ENCODE measurements at places on chromosomes 12 and 14.

DNA sequence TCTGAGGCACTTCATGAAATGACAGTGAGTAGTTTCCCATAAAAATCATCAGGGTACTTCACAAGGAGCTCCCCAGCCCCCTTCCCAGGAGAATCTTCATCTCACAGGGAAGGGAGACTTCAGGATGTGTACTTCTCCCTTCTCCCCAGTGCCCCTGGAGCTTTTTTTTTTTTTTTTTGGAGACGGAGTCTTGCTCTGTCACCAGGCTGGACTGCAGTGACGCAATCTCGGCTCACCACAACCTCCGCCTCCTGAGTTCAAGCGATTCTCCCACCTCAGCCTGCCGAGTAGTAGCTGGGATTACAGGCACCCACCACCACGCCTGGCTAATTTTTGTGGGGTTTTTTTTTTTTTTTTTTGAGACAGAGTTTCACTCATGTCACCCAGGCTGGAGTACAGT, 10.4 kb downstream of the ITPK1 start:
- no peak for DNase-seq

GRCh38 chr14:52314595-52315354, 663 bp downstream of the PTGER2 start:
- peak; percentile 30 for DNase-seq

GRCh38 chr14:101598571-101599233, 37.4 kb downstream of the DIO3 start:
- no peak for DNase-seq

DNA sequence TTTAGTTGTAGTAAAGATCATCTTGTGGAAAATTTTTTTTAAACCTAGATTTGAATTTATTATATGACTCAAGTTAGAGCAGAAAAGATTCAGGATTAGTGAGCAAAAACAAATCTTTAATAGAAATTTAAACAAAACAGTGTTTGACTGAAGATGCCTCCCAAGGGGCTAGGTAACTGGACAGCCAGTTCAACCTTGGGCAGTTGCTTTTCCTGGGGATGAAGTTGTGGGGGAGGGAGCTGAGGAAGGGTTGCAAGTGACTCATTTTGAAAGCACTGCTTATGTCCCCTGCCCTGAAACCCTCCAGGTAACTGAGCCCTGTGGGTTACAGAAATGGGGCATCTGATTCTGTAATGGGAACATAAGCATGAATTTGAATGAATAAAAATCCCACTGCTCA, 13.1 kb downstream of the CFAP54 start:
- peak; percentile 23 for DNase-seq

DNA sequence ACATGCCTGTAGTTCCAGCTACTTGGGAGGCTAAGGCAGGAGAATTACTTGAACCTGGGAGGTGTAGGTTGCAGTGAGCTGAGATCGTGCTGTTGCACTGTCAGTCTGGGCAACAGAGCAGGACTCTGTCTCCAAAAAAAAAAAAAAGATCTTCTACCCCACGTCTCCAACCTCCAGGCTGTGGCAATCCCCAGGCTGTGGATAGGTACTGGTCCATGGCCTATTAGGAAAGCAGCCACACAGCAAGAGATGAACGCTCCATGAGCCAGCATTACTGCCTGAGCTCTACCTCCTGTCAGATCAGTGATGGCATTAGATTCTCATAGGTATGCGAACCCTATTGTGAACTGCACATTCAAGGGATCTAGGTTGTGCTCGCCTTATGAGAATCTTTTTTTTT, 6.1 kb upstream of the PTGES3 start:
- DNase-seq = no peak

DNA sequence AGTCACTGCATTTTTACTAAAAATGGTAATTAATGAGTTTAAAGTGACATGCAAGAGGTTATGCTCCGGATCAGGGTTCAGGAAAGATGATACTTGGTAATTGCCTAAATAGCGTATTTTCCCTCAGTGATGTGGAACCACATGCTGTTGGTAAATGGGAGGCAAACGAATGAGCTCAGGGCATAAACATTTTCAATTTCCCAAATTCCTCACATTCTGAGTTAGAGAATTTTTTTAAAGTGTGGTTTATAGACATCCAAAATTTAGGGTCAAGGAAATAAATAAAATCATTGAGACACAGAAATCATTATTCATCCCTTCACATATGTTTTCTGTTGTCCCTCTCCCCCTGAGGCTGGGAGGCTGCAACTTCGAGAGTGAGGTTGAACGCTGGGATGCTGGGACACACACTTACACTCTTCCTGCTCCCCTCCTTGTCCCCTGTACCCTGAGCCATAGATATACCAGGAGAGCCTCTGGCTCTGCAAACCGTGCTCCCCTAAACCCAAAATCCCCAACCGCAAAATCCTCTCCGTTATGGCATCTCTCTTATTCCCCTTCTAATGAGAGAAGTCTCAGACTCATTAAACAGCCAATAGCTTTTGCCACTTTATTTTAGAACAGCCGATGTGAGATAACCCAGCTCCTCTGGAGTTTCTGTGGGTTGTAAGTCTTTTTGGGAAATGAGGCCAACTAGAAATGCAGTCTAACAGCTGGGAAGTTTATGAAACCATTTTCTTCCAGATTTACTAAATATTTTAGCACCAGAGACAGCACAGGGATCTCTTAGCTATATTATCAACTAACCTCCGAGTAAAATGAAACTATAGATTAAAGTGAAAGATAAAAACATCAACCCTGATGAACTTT, 21.4 kb upstream of the ADGRD1 start:
- DNase-seq = no peak

DNA sequence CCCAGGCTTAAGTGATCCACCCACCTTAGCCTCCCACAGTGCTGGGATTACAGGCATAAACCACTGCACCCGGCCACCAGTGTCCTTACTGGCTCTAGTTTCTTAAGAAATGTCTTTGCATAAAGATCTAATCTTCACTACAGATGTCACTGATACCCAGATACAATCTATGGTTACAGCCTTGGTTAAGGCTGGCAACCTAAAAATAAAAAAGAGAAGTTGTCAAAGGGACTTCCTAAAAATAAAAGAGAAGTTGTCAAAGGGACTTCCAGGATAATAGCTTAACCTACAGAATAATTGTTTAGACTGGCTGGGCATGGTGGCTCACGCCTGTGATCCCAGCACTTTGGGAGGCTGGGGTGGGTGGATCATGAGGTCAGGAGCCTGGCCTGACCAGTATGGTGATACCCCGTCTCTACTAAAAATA, 27.6 kb downstream of the ETFBKMT start:
- DNase-seq = peak; percentile 6

DNA sequence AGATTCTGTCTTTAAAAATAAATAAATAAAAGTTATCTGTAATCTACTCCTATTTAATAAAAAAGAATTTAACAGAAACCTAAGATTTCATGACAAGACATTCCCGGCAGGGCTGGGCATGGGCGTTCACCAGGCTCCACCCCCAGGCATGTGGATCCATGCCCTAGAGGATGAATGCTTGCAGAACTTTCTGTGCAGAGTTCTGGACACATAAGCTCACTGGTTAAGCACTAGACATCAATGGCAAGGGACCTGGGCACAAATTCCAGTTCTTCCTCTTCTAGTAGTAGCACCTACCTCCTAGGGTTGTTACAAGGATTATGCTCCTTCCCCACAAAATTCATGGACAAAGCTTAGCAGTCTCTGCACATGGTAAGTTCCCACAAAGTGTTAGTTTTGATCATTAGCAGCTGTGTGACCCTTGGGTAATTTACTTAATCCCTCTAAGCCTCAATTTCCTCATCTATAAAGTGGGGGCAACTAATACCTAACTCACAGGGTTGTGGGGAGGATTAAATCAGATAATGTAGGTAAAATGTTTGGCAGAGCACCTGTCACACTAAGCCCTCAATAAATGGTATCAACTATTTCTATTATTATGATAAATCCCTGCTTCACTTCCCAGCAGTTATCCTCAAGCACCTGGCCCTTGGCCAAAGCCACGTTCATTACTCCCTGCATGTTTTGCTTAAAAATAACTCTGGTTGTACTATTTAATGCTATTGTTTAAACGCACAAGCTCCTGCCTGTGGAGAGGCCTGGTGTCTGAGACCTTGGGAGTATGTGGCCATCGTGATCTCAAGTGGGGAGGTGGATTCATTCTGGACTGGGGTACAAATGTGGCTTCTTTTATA, 9.8 kb downstream of the GALNT6 start:
- DNase-seq = no peak

- peak; percentile 23 for DNase-seq
These were observed 77.2 kb upstream of the DCD start for GRCh38 chr12:54725233-54725843.

GRCh38 chr12:52260361-52261207, 13.9 kb upstream of the KRT86 start:
- no peak for DNase-seq

DNA sequence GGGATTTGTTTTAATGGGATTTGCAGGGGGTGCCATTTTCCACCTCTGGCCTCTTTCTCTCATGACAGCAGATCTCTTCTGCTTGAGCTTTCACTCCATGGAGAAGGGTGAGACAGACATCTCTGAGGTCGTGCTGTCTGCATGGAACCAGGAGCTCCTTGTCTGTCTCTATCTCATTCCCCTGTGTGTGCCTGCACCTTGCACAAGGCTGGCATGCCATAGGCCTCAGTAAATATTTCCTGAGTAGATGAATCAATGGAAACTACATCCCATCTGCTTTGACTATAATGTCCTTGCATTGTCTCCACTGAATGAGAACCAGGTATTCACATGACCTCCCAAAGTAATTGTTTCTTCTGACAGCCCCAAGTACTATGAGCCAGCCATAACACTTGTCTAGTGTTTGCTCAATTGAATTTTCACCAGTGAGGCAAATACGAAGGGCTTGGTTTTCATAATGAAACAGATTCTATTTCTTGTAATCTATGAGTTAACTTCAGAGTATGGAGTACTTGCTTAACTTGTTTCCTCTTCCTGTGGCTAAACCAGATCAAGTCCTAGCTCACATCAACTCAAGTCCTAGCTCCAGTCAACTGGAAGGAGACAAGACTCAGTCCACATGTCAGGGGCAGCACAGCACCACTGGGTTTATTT, 32.3 kb downstream of the KCNK13 start:
- no peak for DNase-seq

DNA sequence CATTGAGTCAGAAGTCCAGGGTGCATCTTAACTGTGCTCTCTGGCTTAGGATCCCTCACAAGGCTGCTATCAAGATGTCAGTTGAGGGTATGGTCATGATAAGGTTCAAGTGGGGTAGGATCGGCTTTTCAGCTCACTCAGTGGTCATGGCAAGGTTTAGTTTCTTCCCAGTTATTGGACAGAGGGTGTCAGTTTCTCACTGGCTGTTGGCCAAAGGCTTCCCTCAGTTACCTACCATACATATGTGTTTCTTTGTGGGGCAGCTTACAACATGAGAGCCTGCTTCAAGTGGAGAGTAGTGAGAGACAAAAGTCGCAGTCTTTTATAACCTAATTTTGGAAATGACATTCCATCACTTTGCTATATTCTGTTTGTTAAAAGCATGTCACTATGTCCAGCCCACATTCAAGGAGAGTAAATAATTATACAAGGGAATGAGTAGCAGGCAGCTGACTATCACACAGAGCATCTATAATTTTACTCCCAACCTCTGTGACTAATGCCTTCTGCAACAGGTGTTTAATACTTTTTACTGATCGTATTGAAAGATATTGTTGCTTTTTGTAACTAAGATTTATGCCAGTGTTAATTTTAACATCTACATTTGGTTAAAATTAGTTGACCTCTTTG, 572.8 kb upstream of the FBXO33 start:
- DNase-seq = no peak

DNA sequence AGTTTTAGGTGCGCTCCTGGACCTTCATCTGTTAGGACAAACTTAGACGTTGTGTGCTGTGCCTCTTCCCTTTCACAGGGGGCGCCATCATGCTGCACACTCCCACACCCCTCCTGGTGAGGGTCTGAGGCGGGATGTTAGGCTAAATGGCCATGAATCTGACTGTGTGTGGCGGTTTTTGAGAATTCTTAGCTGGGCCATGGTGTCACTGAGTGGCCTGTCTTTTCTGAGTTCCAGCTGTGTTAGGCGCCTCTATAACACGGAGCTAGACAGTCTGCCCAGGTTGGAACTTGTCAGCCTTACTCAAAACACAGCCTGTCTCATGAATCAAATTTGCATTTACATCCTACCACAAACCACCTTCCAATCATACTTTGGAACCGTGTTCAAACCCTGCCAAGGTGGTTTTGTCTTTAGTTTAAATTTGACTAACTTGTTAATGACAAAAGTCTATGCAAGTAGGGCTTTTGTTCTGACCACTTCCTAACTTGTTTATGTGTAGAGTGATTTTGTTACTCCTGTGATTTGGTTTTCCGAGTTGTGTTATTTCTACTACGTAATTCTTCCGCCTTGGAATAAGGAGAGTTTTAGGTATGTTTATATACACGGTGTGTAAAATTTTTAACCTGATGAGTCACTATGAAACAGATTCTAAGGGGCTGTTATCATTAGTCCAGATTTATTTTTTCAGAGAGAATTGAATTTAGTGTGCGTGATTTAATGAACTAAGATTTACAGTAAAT, 19.6 kb downstream of the ACVR1B start:
- peak; percentile 67 for DNase-seq
